CD4-positive, alpha-beta T cell treated with Interferon gamma for 1 hour (primary cell): ENCODE measurements at places on chromosomes 3 and 15.
A peak's percentile ranks its signal among the peaks of the same experiment; 100 is the strongest.

DNA sequence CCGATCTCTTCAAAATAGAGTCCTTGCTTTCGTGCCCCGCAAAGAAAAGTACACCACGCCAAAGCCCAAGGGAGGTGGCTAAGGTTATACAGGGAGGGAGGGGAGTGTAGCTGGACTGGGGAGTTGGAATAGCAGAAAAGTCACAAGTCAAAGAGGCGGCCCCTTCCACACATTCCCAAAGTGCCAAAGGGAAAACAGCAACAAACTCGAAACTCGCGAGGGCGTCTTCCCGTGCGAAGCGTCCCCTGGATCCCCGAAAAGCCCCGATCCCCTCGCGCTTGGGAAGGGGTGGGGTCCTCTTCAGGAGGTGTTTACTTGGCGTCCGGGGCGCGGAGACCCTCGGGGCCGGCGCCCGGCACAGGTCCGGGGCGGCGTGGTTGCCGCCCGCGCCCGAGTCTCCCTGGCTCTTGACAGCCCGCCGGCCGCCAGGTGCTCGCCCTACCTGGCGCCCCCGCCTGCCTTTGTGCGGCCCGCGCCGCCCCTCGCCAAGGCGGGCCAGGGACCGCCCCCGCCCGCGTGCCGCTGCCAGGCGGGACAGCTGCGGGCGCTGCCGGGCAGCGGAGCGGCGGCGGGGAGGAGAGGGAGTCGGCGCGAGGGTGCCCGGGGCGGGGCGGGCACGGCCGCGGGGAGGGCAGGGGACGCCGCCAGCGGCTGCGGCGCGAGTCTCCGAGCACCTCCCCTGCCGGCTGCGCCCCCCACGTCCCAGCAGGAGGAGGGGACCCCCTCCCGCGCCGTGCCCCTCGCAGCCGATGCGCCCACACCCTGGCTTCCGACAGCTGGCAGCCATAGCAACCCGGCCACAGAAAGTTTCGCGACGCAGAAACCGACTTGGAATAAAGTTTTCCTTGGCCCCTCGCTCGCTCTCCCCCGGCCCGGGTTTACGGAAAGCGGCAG is 966 bp downstream of the MYO1E start:
- peak; percentile 11 for DNase-seq

- no peak for DNase-seq
Measured at GRCh38 chr3:145882436-145882835, 278.5 kb downstream of the PLOD2 start.

GRCh38 chr3:36175916-36176461 is 204.3 kb upstream of the STAC start:
- no peak for DNase-seq

DNA sequence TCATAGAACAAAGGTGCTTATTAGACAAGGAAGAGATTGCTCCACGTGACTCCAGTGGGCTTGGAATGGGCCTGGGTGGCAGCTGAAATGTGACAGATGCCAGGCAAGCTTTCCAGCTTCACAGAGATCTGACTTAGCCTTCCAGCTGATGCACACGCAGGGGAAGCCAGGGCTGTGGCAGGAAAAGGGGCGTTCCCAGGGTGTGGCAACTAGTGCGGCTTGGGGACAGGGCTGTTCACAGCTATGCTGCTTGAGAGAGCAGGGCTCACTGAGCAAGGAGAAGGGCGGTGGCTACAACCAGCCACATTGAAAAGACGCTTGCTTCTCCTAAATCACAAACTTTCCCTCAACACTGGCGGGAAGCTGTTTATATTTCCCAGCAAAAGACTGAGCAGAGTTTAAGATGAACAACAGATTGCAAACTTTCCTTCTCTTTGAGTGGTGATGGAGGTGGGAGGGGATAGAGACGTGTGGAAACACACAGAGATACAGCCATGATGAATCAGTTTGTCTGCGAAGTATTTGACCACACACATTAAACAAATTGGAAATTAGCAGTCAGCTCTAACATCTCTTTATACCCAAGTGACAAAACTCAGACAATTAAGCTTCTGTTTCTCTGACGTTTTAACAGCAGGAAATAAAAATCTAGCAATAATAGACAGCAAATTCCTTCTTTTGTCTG is 127.5 kb downstream of the BDH1 start:
- peak; percentile 6 for DNase-seq

GRCh38 chr3:131551761-131552160 is 49.0 kb upstream of the MRPL3 start:
- no peak for DNase-seq

DNA sequence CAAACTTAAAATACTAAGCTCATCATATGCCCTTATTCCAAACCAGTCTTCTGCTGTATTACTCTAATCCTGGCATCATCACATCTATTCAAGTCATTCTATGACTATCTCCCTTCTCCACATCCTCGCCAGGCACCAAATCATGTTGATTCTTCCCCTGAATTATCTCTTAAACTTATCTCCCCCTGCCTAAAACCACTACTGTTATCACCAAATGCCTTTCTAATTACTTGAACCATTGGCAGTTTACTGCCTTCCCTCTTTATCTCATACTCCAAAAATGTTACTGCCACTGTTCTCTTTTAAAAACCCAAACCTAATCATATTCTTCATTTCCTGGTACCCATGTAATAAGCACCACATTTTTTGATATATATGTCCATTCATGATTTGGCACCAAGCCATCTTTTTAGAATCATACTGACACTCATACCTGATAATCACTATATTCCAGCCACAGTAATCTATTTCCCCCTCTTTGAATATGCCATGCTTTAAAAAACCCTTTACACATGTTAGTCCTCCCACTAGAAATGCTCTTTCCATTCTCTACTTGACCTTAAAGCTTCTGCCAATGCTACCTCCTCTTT is 126.8 kb downstream of the PEAK1 start:
- no peak for DNase-seq

DNA sequence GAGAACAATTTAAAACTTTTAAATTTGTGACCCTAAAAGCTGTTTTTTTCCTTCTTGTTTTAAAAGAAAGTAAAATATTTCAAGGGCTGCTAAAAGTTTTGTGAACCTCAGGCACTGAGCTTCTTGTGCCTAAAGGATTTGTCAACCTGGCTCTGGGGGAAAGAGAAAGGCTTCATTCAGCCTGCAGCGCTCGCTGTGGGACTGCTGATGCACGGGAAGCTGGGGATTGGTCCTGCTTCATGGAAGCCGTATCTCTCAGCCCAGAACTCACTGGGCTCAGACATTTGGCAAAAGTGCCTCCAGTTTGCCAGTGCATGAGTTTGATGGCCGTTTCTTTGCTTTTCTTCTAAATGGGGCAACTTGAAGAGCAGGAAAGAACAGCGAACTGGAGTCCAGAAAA is 30.8 kb downstream of the TPRG1 start:
- DNase-seq: no peak

DNA sequence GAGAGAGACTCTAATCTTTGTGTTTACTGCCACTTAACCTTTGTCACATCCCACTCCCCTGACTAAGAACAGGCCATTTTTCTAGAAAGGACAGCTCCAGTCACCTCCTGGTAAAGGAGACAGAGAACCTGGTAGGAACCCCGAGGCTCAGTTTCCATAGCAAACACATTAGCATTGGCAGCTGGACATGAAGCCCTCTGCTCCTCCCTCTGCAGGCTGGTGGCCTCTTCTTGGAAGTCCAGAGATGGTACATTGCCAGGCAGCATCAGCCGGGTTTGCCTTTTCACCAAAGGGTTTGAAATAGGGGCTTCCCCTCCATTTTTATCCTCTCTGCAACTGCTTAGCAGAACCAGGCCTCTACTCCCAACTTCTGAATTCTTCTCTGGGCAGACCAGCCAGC is 213.4 kb upstream of the SEMA6D start:
- DNase-seq: no peak

GRCh38 chr3:14093831-14094230 is 30.8 kb downstream of the CHCHD4 start:
- DNase-seq: no peak

GRCh38 chr3:178277605-178278004 is 258.6 kb upstream of the KCNMB2 start:
- DNase-seq: no peak

GRCh38 chr3:97706226-97706625 is 58.3 kb upstream of the ARL6 start:
- DNase-seq: no peak

DNA sequence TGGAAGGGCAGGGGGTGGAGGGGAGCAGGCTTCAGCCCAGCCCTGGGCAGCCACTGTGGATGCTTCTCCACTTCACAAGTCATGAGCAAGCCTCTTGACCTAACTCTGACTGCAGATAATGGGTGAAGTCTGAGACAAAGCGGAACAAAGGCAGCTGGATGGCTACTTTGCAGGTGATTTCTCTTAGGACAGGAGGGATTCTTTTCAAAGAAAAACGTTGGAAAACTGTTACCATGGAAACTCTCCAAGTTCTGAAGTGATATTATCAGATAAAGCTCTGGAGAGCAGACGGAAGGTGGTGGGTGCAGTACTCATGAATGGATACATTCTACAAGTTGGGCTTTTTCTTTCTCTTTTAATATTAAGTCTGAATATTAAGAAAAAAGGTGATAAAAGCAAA is 254.2 kb upstream of the SLCO3A1 start:
- DNase-seq: no peak

GRCh38 chr15:42612367-42612912 is 37.0 kb downstream of the STARD9 start:
- DNase-seq: no peak

DNA sequence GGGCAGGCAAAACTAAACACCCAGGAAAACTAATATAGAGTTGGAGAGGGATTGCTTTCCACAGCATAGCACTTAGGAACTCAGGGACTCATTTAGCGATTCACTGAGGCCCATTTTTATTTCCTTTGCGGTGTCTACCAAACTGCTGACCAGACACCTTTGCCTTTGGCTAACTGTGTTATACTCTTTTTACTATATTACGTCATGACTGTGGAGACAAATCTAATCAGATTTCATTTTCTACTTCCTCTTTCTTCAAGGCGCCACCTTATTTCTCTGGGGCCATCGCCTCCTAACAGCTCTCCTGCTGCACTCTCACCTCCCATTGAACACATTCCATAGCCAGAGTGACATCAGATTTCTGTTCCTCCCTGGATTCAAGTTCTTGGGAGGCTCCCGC is 215.7 kb upstream of the WNT5A start:
- DNase-seq: no peak

DNA sequence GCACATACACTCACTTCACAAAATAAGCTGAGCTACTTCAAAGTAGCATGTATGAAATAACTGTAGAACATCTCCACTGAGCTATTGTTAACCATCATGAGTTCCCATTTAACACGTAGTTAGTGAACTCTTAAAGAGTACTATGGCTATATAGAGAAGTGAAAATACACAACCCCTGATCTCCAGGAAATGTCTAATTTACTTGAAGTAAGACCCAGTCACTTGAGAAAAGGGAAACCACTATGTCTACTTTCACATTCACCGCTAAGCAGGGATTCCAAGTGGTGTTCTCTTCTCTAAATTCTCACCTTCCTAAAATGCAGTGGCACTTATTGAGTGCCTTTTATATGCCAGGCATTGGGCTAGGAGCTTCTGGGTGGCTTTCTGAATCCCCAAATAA is 35.0 kb upstream of the COLQ start:
- peak; percentile 9 for DNase-seq

GRCh38 chr3:44132061-44132460 is 109.6 kb upstream of the TOPAZ1 start:
- no peak for DNase-seq

- DNase-seq: no peak
Measured at GRCh38 chr3:140438736-140439470, 239.0 kb upstream of the TRIM42 start.

DNA sequence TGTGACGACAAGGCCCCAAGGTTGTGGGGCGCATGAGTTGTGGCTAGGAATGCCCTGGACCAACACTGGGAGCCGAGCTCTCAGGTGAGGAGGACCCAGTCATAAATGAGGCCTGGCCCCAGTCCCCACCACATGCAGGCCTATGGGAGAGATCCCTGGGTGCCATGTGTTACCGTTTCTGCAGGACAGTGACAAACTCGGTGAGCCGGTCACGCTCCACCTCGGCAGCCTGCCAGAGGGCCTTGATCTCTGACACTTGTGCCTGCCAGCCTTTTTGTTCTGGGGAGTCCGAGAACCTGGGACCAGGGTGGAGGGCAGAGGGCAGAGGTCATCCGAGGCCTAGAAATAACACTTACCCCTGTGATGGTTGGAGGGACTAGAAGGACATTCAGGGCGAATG is 27.7 kb upstream of the HHATL start:
- no peak for DNase-seq
